ENCODE measurements at places on chromosomes 5 and 9.

- no peak for DNase-seq
Measured at GRCh38 chr9:89874351-89875321, 269.8 kb downstream of the GADD45G start.

GRCh38 chr5:58988938-58989337 is 406.1 kb downstream of the RAB3C start:
- DNase-seq, result no peak

GRCh38 chr5:140182803-140183367 is 7.9 kb downstream of the CYSTM1 start:
- no peak for DNase-seq

- DNase-seq, result no peak
Measured at GRCh38 chr5:176915906-176916305, 16.8 kb upstream of the HK3 start.

DNA sequence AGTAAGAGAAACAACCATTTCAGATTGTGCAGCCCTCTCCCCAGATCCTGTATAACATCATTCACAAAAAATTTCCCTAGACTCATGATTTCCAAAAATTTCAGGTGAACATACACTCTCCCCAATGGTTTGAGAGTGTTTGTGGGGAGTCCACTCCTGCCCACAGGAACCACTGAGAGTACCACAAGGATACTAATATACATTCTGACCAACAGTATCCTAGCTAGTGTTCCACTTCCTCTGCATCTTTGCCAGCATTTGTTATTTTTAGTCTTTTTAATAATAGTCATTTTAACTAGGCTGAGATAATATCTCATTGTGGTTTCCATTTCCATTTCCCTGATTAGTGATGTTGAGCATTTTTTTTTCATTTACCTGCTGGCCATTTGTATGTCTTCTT is 155.4 kb downstream of the DTWD2 start:
- no peak for DNase-seq

DNA sequence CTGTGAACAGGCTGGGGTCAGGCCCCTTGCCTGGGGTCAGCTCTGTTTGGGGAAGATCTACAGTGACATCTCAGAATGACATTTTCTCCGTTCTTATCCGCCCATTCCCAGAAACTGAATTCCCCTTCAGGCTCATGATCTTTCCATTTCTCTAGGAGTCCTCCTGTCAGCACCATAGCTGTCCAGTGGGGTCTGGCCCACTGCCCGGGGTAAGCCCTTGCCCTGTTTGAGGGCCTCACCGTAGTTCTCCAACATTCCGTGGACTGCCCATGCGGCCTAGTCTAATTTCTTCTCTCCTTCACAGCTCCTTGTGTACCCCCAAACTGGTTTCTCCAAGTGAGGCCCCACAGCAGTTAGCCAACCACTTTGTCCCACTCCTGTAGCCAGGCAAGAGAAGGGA is 68.4 kb downstream of the ENTREP1 start:
- no peak for DNase-seq

- no peak for DNase-seq
Measured at GRCh38 chr5:21085791-21086190, 1097.8 kb upstream of the CDH18 start.
